ENCODE measurements at places on chromosomes 3 and 15.

DNA sequence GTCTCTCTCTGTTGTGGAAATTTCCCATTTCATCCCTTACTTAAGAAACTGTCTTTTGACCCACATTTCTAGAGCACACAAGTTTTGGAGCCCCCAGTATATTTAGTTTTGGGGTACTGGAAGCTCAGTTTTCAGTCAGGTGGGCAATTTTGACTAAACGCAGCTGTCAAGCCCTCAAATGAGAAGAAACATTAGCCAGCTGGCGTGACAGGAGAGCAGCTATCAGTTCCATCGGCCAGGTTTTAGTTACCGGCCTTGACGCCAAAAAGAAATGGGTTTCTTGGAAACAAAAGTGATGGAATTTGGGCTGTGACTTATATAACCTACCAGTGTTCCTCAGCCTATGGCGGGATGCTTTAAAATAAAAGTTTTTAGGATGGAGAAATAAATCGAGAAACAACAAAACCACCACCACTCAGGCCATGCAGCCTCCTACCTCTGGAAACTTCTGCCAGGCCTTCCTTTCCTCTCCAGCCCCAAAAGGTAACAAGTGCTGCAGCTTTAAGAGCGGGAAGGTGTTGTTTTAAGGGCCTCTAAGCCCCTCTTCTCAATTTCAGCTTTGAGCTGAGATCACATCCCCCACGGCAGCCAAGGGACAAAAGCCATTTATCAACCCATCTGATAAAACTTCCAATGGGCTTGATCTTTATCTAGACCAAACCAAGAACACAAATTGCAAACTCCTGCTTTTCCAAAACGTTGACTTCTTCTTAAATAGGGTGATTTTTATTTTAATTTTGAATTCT is 18.3 kb downstream of the RGMA start:
- no peak for DNase-seq

- no peak for DNase-seq
Observed at GRCh38 chr15:33215941-33216872, 21.7 kb upstream of the FMN1 start.

DNA sequence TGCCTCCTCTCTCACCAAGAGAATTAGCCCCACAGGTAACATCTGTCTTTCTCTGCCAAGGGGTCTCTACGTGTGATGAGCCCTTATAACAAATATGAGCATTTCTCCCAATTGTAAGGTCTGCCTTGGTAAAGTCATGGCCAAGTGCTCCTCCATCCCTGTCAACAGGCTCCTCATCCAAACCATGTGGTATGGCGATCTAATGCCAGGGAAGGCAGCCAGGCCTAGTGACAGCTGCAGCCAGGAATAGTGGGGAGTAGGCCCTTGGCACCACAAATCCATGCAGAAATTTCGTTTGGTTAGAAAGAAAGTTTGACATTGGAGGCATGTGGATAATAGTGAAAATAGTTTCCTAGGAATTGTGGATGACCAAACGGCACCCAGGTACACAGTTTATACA is 4.7 kb upstream of the LRTM1 start:
- DNase-seq: no peak

DNA sequence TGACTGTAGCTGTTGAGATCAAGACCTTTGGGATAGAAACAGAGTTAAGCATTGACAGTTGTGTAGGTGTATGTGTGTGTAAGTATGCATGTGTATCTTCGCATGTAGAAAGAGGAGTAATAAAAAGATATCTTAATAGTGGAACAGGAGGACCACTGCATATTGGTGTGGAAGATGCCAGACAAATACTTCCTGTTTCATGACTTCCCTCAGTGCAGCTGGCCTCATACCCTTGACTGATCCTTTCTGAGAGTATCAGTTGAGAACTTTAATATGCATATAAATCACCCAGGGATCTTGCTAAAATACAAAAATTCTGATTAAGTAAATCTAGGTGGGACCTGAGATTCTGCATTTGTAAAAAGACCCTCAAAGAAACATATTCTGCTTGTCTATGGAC is 8.5 kb upstream of the ZBED2 start:
- DNase-seq: no peak

- no peak for DNase-seq
Observed at GRCh38 chr3:174620855-174621472, 238.2 kb upstream of the NAALADL2 start.

- no peak for DNase-seq
Observed at GRCh38 chr15:70690491-70691276, 72.7 kb downstream of the UACA start.

- no peak for DNase-seq
Observed at GRCh38 chr3:134327594-134327975, 46.7 kb downstream of the AMOTL2 start.

DNA sequence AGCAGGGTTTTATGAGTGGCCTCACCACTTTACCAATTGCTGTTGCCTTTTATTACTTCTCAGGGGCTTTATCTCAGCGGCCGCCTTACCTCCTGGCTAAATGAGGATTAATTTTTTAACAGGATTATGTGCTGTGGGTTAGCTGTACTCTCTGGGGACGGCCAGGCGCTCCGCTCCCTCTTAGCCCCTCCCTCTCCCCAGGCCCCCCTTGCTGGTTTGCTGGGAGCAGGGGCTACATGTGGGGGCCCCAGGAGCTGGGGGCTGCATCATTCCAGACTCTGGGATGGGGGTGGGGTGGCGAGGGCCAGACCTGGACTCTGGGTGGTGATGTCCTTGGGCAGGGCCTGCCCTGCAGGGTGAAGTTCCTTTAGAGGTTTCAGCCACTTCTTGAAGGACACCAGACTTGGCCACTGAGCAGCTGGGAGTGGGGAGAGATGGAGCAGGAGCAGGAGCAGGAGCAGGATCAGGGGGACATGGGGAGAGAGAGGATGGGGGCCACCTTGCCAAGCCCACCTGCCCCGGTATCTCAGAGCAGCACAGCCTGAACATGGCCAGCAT is 196.1 kb downstream of the GOLGA6L6 start:
- no peak for DNase-seq

DNA sequence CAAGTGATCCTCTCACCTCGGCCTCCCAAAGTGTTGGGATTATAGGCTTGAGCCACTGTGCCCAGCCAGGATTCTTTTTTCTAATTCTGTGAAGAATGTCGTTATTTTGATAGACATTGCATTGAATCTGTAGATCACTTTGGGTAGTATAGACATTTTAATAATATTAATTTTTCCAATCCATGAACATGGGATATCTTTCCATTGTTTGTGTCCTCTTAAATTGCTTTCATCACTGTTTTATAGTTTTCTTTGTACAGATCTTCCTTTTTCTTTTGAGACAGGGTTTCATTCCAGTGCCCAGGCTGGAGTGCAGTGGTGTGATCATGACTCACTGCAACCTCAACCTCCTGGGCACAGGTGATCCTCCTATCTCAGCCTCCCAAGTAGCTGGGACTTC is 11.6 kb upstream of the KCTD6 start:
- no peak for DNase-seq

DNA sequence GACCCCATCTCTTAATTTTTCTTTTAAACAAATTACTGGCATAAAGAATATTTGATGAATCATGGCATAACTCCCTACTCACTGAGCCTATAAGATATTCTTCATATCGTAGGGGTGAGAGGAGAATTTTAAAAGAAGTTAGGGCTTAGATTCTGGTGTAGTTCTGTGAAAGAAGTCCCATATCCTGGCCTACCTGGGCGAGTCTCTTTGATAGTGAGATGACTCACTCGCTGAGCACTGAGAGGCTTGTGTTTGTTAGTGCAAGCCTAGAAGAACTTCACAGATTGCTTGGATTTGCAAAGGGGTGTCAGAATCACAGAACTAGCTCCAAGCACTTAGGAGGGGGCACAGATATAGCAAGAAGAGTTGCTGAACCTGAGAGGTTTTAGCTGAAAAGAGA is 133.8 kb upstream of the TMC3 start:
- DNase-seq: no peak

Measured in NCI-H526 treated with DMSO at 0.1 percent for 48 hours (cell line).